Pulmonary artery endothelial cell (primary cell): ENCODE measurements at places on chromosomes 6 and 20. TPM values are rescaled to one million over a fixed set of nuclear protein-coding genes. Genes with fewer than 3 reads are reported as not detected.

DNA sequence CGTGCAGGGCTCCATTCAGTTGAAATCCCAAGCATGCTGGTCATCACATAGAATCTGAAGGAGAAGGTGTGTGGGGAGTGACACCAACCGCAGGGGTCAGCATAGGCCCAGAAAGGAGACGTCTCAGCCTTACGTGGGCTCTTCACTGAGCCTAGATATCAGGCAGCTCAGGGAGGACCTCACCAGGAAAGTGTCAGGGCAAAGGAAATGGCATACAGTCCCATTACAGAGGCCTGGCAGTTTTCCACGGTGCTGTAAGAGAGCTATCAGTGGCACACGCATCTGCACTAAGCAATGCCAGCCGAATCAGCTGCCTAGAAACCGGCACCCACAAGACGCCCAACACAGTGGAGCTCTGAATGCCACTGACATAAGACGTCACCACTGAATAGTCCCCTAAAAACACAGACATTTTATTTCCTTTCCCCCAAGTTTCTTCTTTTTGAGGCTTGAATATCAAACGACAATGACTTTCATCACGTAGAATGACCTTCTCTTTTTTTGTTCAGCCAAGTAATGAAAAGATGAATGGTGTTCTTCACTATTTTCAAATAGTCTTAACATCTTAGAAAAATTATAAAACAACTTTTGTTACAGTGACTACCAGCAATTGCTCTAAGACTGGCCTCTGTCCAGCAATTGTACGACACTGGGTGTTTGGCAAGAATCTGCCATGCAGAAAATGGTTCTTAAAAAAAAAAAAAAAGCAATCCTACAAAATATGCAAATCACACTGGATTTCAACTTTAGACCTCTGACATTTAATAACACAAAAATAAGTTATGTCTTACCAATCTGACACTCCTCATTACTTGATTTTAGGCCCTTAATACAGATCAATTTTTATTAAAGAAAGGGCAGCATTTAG lies 88.9 kb upstream of the FOXQ1 start:
- no peak for DNase-seq

The SIM1 gene
- 0.07 TPM in 1 of 2 replicates, not detected in the other for total RNA-seq

The PROCR gene
- total RNA-seq = 545 and 561 TPM in 2 replicates

GRCh38 chr6:107304421-107305025 lies 154.8 kb downstream of the PDSS2 start:
- DNase-seq = no peak

The DZANK1 gene
- 0.66 and 0.81 TPM in 2 replicates for total RNA-seq

DNA sequence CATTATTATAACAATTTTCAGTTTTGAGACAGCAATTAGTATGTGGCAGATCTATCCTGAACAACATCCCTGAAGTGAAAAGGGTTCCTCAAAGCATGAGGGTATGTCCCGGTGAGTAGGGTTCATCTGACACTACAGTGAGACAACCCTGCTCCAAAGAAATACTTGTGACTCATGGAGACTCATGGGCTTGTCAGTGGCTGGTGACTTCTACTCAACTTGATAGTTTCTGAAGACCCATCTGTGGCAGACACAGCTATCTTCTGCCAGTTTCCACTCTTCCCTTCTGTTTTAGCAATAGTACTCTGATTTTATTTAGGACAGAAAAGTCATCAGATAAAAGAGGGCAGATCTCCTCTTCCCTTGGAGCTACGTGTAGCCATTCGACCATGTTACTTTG lies 41.4 kb downstream of the MAP3K7 start:
- DNase-seq = no peak

The EYS gene
- total RNA-seq = under 0.01 TPM in 1 of 2 replicates, not detected in the other

GRCh38 chr6:10429638-10430427 lies 15.0 kb upstream of the TFAP2A start:
- no peak for DNase-seq

DNA sequence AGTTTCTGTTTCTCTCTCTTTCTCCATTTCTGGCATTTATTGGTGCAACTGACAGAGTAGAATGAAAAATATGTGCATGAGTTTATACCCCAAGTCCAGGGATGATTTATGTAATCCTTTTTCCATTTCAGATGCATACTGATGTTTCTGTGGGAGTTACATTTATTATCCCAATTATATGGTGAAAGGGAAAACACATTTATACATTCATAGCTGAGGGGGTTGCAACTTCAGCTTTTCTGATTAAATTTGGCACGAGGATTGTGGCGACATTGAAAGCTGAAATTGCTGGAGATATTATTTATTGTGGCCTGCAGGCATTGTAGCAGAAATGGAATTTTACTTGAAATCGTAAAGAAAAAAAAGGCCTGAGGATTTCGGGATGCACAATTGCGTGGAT lies 31.5 kb upstream of the FNDC1 start:
- DNase-seq = no peak

The RPS6KA2 gene
- total RNA-seq = 120 and 124 TPM in 2 replicates

The APOBEC2 gene
- total RNA-seq = not detected in 2 replicates

GRCh38 chr6:157314705-157315321 lies 8.5 kb downstream of the TMEM242 start:
- DNase-seq = no peak

- DNase-seq = no peak
Observed at GRCh38 chr6:47741807-47742206, 40.0 kb upstream of the OPN5 start.

DNA sequence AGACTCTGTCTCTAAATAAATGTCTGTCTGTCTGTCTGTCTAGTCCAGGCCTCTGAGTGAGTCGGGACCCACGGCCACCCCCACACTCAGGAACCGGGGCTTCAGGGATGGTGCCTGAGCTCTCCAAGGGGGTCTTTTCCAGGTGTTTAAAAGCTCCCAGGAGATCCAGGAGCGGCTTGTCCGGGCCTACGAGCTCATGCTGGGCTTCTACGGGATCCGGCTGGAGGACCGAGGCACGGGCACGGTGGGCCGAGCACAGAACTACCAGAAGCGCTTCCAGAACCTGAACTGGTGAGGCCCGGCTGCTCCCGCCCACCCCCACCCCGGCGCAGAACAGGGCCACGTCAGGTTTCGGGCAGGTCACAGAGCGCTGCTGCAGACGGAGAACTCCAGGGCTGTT lies 5.5 kb upstream of the COL9A3 start:
- no peak for DNase-seq

The ARMC2 gene
- total RNA-seq = 0.99 and 1.1 TPM in 2 replicates

GRCh38 chr6:17032988-17033634 lies 68.7 kb upstream of the STMND1 start:
- DNase-seq = peak; percentile 81

DNA sequence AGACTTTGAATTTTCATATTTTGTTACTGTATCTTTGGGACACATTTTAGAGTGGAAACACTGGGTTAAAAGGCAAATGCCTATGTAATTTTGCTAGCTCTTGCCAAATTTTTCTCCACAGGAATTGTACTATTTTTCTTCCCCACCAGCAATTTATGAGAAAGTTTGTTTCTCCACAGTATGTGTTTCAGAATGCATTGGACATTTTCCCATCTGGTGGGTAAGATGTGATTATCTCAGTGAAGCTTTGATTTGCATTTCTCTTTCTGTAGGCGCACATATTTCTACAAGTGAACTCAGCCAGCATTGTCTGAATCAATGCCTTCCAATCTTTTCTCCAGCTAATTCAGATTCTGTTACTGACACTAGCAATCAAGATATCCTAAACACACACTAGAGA lies 157.8 kb downstream of the RCAN2 start:
- DNase-seq = no peak

- DNase-seq = no peak
Observed at GRCh38 chr6:17602888-17603287, 2.8 kb downstream of the FAM8A1 start.

The HSPA1L gene
- total RNA-seq = 0.53 and 1.9 TPM in 2 replicates

GRCh38 chr6:21588481-21589351 lies 4.8 kb upstream of the SOX4 start:
- no peak for DNase-seq

DNA sequence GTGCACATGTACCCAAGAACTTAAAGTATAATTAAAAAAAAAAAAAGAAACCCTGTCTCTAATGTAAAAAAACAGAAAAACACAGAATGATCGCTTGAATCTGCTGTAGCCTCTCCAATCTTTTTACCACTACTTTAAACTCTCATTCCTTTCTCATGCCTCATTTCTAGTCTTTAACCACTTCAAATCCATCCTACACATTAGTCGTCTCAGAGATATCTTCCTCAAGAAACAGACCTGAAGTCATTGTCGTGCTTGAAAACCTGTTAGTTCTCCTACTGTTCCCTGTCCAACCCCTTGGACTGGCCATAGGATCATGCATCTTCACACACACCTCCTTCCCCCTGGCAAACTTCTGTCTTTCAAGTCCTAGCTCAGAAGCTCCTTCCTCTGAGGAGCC lies 112.1 kb upstream of the BCLAF1 start:
- DNase-seq = no peak

The COL20A1 gene
- not detected in 2 replicates for total RNA-seq

DNA sequence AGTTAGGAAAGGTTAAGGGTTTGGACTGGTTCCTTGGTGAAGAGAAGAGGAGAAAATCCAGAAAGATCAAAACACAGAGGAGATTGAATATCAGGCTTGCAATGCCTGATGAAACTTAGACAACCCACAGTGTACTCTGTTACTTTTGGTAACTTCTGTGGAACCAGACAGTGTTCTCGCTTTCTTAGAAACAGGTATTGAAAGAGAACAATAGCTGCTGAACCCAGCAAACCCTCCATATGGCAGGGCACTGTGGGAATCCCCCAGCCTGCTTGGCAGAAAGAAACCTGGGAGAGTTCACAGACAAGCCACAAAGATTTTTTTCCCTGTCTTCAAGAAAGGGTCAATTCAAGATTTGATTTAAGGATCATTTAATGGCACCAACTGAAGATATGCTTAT lies 342.8 kb downstream of the FOXA2 start:
- no peak for DNase-seq

The BEND3 gene
- total RNA-seq = 2.0 and 3.5 TPM in 2 replicates

DNA sequence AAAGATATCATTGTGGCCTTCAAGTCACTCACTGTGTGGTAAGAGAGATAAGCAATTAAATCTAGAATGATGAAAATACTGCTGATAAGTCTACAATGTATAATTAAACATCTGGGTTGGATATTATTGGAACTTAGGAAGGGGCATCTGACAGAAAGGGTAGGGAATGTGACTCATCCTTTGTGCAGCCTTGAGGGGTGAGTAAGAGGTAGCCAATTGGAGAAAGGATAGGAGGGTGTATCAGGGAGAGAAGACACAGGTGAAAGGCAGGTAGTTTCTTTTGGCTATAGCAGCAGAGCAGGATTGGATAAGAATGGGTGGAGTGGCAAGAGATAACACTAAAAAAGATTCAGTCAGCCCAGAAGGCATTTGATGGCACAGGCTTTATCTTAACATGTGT lies 182.0 kb downstream of the COL21A1 start:
- DNase-seq = no peak

GRCh38 chr6:145539831-145540230 lies 195.5 kb downstream of the EPM2A start:
- DNase-seq = no peak

The COL12A1 gene
- total RNA-seq = 0.32 and 5.8 TPM in 2 replicates

GRCh38 chr6:137925141-137925698 lies 58.2 kb downstream of the TNFAIP3 start:
- DNase-seq = no peak

The XKR7 gene
- not detected in 2 replicates for total RNA-seq

The NOTCH4 gene
- 20.1 and 25.0 TPM in 2 replicates for total RNA-seq

- no peak for DNase-seq
Observed at GRCh38 chr20:1427457-1428054, 34.7 kb upstream of the FKBP1A start.

DNA sequence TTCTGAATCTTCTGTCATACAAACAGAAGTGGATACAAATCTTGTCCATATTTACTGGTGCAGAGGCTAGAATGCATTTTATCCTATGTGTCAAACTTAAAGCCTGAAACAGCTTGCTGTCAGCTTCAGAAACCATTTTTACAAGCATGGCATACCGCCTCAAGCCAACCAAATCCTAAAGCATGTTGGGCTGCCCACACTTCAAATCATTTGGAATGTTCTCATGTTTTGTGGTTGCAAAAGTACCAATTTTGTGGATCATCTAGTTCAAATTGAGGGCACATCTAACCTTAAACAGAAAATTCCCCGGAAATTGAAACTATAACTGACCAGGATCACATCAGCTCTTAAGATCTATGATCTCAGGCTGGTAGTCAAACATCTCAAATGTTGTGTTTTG lies 3.2 kb downstream of the GPR63 start:
- DNase-seq = no peak

The SNAI1 gene
- 0.86 and 2.1 TPM in 2 replicates for total RNA-seq

The ZNFX1 gene
- 36.1 and 45.3 TPM in 2 replicates for total RNA-seq

- DNase-seq = no peak
Observed at GRCh38 chr6:116330511-116330910, 40.2 kb upstream of the DSE start.

The CAGE1 gene
- 0.04 and 0.13 TPM in 2 replicates for total RNA-seq

DNA sequence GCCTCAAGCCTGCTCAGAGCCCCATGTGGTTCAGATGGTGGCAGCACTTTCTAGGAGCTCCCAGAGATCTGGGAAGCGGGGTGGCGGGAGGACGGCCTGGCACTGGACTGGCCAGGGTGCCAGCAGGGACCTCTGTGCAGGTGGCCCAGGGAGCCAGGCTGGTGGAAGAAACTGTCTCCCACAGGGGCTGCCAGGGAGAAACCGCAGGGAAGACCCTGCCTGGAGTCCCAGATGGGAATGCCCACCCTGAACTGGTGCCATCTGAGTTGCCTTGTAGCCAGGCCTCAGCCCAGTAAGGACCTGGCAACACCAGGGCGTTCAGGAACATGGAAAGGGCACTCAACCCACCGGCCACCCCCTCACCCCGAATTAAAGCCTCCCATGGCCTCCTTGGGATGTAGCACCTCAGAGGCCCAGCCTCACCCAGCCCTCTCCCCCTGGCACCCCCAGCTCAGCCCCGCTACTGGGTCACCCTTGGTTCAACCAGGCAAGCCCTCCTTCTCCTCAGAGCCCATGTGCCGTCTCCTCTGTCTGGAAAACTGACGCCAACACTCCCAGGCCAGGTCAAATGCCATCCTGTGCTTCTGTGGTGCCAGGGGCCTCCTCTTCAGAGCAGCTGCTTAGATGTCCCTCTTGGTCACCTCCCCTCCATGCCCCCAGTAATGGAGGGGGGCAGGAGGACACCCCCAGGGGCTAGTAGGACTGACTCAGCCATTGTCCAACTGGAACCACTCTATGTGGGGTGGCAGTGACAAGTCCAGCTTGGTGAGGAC lies 5.9 kb upstream of the C20orf144 start:
- DNase-seq = no peak

DNA sequence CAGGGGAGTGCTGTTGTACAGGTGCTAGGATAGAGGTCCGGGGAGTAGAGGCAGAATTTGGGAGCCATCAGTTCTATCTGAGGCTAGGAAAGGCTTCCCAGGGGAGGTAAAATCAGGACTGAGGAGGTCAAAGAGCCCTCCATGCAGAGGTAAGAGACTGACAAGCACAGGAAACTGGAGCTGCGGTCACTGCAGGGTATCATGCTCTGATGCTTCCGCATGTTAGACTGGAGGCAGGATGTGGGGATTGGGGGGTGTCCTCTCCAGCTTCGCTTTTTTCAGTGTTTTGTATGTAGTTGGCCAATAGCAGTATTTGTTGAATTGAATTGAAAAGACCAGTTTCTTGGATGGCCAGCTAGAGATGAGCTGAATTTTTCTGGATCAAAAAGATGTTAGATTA lies 87.8 kb downstream of the SLC22A3 start:
- DNase-seq = no peak

GRCh38 chr6:21504790-21505189 lies 88.8 kb upstream of the SOX4 start:
- DNase-seq = no peak
